GM12891 (cell line): ENCODE measurements at places on chromosomes 3 and 15.

DNA sequence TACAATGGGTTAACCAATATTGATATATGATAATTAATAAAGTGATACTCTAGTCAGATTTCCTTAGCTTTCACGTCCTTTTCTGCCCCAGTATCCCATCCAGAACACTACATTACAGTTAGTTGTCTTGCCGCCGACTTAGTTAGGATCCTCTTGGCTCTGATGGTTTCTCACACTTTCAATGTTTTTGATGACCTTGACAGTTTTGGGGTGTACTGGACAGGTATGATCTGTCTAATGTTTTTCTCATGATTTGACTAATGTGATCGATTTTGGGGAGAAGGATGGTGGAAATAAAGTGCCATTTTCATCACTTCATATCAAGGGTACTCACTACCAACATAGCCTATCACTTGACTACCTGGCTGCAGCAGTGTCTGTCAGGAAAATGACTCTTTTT is 245.0 kb upstream of the TMC3 start:
- DNase-seq: no peak

- DNase-seq: no peak
Measured at GRCh38 chr3:161333696-161334095, 37.6 kb downstream of the SPTSSB start.

DNA sequence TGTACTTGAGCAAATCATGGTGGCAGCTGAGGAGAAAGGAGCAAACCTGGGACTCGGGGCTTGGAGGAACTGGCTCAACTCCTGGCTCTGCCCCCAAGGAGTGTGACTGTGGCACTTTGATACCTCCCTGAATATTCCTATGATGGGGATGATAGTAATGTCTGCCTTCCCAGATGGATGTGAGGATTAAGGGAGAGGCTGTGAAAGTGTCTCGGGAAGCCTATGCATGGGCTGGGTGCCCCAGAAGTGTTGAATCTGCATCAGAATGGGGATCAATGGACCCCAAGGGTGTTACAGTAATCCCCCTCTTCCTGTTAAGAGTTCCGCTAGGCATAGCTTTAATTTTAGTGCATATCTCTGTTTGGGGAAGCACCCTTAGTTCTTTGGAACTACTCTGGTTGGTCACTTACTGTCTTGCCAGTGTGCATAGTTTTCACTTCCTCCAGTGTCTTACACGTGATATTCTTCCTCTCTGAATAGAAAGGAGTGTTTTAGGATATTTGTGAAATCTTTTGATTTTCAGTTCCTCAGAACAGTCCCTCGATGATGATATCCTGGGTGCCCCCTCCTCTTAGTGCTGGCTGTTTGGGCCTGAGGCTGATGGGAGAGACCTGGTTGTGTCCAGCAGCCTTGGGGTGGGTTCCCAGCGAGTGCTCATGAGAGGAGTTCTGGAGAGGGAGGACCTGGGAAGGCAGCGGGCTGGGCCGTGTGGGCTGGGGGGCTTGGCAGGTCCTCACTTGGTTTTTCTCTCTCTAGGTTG is 97.5 kb downstream of the CHDH start:
- DNase-seq: peak; percentile 46

- DNase-seq: no peak
Measured at GRCh38 chr3:95184038-95184437, 1121.2 kb downstream of the NSUN3 start.

DNA sequence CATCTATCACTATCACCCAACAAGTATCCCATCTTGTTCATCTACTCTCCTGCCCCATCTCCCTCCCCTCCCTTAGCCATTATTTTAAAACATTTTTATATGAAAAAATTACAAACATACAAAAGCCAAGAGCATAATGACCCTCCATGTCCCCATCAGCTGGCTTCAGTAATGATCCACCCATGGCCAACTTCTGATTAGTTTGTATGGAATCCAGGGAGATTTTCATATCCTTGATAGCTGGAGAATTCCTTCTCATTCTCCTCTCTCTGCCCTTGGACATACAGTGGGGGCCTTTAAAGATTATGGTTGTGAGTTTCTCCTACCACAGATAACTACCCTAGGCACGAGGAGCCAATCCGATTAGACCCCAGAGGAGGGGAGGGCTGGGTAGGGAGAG is 40.2 kb downstream of the IRAK2 start:
- no peak for DNase-seq

DNA sequence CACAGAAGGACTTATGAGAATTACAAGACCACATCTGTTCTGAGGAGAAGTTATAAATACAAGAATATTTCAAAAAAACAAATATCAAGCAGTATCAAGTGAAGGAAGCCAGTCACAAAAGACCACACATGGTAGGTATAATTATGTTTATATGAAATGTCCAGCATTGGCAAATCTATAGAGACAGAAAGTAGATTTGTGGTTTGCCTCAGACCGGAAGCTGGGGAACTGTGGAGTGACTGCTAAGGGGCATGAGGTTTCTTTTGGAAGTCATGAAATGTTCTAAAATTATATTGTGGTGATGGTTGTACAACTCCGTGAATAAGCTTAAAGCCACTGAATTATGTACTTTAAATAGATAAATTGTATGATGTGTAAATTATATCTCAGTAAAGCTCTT is 136.9 kb downstream of the FRMD5 start:
- no peak for DNase-seq

DNA sequence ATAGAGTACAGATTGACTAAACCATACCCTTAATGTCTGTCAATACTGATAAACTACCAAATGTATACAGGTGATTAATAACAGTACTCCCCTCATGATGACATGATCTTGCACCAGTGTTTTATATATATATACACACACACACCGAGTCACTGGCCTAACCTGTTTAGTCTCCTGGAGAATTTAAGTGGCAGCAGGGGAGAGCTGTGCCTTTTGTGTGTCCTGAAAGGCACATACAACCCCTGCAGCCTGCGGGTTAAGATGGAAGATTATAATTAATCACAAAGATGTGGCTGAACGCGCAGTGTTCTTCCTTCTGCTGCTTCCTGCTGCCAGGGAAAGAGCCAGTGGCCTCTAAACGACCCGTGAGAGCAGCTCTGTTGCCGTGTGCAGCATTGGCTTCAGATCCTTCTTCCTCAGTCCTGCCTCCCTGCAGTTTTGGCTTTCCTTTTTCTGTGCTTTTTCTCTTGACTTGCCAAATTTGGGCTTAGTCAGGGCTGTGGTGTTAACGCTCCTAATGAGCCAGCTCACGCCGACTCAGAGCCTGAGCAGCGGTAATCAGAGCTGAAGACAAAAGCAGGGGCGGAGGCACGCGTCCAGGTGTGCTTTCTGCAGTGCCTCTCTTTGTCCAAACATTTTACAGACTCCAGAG is 42.5 kb upstream of the UBE3A start:
- no peak for DNase-seq

DNA sequence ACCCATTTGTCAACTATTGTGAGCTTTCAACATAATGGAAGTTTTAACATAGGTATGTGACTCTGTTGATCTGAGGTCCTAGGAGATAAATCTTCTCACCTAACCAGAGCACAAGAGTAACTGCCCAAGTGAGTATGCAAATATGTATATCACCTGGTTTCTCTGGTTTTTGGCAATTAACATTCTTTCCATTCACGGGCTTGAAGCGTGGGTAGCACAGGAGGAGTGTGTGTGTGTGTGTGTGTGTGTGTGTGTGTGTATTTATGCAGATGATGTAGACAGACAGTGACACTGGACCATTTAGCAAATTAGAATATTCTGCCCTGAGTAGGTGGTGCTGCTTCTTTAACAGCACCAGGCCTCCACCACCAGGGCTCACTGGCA is 15.0 kb downstream of the EPHB1 start:
- no peak for DNase-seq

- DNase-seq: no peak
Measured at GRCh38 chr3:99637368-99638111, 854 bp upstream of the COL8A1 start.

- no peak for DNase-seq
Measured at GRCh38 chr15:76803049-76803571, 102.0 kb downstream of the SCAPER start.

- no peak for DNase-seq
Measured at GRCh38 chr3:128301186-128302023, 148.1 kb downstream of the EEFSEC start.

DNA sequence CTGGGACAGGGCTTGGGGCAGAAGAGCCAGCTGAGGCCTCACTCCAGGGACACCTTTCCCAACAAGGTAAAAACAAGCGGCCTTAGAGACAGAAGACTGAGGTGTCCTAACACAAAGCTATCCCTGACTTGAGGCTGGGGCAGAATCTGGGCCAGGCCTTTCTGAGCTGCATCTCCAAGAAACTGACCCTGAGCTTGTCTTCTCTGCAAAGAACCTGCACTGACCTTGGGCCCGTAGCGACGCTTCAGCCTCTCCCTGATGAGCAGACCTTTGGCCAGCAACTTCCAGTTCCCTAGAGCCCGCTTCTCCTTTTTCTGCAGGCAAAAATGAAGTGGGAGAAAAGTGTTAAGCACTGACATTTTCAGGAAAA is 22.2 kb downstream of the TMEM43 start:
- DNase-seq: no peak

GRCh38 chr3:13420831-13421765 is 976 bp upstream of the NUP210 start:
- peak; percentile 46 for DNase-seq

GRCh38 chr15:75036212-75036616 is 12.8 kb downstream of the PPCDC start:
- DNase-seq: no peak

- no peak for DNase-seq
Measured at GRCh38 chr3:57252404-57252803, 24.9 kb downstream of the APPL1 start.

GRCh38 chr15:70653426-70653825 is 109.9 kb downstream of the UACA start:
- DNase-seq: no peak

DNA sequence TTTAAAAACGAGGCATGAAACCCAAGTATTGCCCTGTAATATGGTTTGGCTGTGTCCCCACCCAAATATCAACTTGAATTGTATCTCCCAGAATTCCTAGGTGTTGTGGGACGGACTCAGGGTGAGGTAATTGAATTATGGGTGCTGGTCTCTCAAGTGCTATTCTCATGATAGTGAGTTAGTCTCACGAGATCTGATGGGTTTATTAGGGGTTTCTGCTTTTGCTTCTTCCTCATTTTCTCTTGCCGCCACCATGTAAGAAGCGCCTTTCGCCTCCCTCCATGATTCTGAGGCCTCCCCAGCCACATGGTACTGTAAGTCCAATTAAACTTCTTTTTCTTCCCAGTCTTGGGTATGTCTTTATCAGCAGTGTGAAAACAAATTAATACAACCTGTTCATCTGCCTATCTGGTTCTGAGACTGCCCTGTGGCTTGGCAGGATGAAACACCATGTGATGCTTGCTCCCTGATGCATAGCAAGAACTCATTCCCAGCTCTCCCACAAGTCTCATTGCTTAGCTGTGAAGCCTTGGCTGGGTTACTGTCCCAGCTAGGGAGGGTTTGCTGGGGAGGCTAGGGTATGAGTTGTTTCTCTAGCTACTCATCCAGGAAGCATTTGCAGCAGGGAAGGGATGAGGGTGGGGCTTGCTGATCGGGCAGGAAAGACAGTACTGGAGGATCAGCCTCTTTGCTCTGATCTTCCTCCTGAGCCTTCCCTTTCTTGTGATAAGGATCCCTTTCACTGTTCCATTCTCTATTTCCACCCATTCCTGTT is 3.7 kb upstream of the SQOR start:
- DNase-seq: no peak

DNA sequence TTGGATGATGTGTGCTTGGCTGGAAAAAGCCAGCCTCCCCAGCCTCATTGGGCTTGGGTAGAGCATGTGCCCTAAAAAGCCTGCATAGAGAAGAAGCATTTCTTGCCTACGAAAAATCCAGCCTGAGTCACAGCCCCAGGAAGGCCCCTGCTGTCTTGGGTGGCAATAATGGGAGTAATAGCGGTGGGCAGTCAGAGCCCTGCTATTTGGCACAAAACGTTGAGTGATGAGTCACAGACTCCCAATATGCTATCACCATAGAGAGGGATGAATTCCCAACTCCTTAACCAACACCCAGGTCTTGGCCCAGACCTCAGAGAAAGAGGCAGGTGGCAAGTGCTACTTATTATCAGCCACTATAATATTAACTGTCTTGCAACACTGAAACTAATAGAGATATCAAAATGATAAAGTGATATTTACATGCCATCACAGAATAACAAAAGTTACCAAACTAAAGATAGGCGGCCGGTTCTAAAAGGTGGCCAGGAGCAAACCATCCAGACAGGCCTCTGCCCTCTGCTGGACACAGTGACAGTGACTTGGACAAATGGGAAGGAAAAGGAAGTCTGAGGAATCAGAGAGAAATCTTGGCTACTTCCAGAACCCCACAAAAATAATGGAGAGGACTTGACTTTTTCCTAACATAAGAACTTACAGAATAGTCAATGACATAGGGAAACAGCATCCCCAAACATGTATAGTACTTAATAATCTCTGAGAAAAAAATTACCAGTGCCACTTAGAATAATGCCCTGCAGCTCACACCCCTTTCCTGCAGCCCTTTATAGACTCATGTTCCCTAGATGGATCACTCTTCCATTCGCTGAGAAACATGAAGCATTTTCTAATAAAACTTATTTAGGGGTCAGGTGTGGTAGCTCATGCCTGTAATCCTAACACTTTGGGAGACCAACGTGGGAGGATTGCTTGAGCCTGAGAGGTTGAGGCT is 51.9 kb upstream of the MUC13 start:
- no peak for DNase-seq

- no peak for DNase-seq
Measured at GRCh38 chr3:183331498-183331897, 78.4 kb downstream of the B3GNT5 start.

GRCh38 chr3:42780892-42781700 is 8.0 kb upstream of the CCDC13 start:
- no peak for DNase-seq

DNA sequence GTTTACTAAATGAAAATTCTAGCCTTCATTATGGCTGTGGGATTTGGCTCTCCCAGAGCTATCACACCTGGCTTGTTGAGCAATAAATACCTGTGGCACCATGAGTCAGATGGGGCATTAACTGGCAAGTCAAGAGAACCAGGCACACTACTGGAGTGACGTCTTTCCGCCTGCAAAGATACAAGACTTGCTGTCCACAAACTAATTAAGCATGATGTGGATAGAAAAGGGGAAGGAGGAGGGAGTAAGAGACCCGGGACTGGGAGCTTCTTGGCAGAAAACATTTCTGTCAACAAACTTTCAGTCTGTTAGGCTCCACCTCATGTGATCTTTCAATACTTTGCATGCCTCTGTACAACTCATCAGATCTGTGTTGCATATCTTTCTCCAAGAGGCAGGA is 56.5 kb downstream of the CLDN1 start:
- no peak for DNase-seq

- DNase-seq: no peak
Measured at GRCh38 chr3:11221818-11222415, 50.3 kb upstream of the ATG7 start.
